ENCODE measurements at places on chromosomes 5 and 9.

DNA sequence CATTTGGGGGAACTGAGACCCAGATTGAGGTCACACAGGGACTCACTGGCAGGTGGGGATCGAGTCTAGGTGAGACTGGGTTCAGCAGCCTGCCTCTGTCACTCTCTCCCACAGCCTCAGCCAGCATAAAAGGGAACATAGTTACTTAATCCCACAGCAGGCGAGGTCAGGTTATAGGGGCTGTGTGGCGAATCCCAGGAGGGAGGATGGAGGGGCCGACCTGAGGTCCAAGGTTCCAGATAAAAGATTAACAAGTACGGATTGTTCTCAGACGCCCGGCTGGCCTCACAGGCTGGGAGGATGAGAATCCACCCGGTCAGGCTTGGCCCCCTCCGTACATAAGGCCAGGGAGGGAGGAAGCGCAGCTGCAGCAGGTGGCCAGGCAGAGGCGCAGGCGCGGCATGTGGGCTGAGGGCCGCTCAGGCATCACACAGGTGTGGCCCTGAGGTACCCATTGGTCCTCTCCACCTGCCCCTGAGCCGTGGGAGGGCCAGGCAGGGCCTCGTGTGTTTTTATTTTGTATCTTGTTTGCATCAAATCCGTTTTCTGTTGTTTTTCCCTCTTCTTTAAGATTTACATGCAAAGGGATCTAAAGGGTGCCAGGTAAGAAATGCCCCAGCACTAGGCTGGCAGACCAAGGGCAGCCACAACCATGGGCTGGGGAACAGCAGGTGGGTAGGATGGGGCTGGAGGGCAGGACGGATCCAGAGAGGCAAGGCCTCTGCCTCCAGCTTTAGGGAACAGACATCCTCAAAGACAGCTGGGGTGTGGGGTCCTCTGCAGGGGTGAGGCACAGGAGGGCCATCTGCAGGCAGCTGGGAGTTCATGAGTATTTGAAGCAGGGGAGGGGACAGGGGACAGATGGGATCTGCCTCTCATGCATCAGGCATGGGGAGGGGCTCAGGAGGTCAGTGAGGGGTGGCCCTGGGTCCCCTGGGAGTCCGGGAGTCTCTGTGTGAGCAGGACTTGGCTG, 3.6 kb downstream of the SUSD3 start:
- DNase-seq: no peak

DNA sequence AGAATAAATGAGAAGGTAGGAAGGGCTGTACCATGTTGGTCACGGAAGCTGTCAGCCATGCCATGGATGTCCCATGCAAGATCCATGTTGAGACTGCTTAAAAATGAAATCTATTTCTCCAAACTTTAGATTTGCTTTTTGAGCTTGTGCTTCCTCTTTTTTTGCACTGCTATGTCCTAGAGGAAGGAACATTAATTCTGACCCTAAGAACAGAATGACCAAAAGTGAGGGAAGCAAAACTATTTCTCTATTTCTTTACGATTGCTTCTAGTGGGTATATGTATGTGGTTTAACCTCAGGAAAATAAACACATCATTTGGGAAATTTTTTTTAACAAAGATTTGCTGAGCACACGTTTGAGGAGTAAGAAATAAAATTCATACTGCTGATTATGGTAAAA, 84.6 kb downstream of the USP20 start:
- no peak for DNase-seq

DNA sequence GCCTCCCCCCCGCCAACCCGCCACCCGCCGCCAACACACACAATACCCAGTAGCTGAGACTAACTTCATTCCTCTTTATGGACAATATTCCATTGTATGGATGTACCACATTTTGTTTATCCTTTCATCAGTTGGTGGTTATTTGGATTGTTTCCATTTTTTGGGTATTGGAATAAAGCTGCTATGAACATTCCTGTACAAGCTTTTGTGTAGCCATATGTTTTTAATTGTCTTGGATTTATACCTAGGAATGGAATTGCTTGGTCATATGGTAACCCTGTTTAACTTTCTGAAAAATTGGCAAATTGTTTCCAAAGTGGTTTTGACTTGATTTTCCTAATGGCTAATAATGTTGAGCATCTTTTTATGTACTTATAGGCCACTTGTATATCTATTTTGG, 4.9 kb upstream of the UBTD2 start:
- no peak for DNase-seq

DNA sequence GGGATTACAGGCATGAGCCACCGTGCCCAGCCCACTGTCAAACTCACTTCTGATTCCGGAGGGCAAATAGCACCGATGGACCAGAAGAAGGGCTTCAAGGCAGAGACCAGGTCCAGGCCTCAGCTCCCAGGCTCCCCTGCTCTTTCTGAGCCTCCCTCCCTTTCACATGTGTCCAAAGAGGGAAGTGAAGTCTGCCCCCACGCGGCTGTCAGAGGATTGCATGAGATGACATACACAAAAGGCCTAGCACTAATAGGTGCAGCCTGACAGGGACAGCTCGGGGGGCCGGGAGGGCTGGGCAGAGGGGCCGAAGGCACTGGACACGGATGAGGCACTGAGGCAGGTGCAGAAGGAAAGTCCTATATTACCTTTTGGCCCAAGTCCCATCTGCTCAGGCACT, 16.1 kb downstream of the FBP1 start:
- no peak for DNase-seq

DNA sequence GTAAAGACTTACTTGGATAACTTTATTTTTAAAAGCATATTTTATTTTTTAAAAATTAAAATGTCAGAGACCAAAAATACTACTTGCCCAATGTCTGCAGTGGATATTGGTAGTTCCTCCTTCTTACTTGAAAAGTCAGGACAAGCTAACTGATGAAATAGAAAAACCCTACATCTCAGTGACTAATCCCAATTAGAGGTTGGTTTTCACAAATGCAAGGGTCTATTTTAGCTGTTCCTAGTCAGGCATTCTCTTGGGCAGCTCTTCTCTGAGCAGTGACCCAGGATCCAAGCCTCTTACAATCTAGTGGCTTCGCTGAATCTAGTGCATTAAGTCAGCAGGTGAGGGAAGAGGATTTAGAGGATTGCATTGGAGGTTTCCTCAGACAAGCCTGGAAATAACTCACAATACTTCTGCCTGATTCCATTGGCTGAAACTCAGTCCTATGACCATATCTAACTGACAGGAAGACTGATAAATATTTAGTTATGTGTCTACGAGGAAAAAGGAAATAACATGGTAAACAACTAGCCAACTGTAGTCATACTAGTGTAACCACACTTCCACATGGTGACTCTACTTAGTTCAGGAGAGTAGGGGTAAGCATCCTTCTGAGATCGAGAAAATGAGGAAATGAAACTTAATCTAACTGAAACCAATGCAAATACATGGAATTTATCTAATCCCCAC, 34.2 kb upstream of the MIER3 start:
- no peak for DNase-seq

DNA sequence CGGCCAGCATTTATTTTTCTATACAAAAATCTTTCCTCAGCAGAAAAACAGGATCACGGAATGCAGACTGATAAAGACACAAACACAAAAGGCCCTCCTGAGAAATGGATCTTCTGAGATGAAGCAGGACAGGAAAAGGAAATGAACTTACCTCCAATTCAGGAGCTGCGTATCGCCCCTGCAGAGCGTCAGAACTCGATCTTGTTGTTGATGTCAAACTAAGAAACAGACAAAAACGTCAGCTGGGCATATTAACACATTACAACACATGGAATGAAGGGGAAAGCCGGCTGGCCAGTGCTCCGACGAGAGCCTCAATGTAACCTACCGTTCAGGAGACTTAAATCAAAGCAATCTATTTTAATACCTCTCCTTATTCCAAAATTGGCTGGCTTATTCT, 105.1 kb downstream of the SERINC5 start:
- DNase-seq: no peak

DNA sequence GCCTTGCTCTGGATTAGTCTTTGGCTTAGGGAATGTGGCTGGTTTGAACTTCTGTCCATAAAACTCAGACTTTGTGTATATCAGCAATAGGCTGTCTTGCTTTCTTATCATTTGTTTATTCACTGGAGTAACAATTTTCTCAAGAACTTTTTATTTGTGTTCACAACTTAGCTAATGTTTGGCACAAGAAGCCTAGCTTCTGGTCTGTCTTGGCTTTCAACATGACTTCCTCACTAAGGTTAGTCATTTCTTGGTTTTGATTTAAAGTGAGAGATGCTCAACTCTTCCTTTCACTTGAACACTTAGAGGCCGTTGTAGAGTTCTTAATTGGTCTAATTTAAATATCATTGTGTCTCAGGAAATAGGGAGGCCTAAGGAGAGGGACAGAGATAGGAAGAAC, 4.9 kb downstream of the FBXO38 start:
- no peak for DNase-seq

DNA sequence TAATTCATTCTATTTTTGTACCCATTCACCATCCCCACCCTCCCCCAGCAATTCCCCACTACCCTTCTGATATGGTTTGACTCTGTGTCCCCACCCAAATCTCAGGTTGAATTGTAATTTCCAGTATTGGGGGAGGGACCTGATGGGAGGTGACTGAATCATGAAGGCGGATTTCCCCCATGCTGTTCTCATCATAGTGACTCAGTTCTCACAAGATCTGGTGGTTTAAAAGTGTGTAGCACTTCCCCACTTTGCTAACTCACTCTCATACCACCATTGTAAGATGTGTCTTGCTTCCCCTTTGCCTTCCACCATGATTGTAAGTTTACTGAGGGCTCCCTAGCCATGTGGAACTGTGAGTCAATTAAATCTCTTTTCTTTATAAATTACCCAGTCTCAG, 25.9 kb upstream of the TESK1 start:
- DNase-seq: no peak

- DNase-seq: no peak
Observed at GRCh38 chr5:58075907-58076306, 384.0 kb downstream of the PLK2 start.

GRCh38 chr9:136401173-136401922, 1.4 kb upstream of the SNAPC4 start:
- DNase-seq: no peak

DNA sequence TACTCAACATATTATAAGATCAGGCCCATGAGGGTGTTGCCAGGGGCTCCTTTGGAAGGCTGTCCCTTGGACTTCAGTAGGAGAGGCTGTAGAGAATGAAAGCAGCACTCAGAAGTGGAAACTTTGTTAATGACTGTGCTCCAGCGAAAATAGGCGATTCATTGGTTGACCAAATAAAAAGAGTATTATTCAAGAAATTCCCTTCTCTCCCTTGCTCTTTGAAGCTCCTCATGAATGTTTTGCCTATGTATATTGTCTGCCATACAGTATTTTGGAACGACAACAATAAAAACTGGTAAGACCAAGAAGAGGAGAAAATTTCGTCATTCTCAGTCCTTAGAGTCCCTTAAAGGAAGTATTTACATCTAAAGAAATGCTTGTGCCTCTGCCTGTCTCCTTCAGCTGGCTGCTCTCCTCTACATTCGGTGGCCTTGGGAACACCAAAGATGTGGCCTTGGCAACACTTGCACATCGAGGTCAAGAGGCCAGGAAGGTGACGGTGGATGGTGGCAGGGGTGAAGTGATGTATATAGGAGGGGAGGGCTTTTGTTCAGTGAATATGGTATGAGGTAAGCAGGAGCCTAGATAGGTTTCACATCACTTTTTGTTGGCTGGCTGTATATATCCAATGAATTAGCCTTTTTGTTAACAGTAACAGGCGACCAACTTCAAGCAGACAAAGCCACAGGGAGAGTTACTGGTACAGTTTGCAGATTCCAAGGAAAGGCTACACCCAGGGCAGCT, 95.0 kb upstream of the ACTBL2 start:
- DNase-seq: no peak

GRCh38 chr5:58107704-58108103, 352.2 kb downstream of the PLK2 start:
- no peak for DNase-seq

DNA sequence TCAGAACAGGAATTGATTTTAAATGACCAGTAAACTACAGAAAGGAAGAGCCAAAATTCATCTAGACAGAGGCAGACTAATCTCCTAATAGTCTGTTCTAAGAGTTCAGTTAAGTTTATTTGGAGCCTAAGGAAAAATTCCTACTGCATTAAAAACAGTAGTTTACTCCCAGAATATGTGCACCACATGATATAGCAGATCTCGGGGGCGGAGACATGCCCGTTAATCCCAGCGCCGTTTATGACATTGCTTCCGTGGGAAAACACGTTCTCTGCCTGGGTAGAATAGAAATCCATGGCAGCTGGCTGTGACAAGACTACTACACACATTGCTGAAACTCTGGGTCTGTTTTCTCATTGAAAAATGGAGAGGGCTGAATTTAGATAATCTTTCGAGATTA, 11.4 kb downstream of the HABP4 start:
- no peak for DNase-seq

GRCh38 chr9:33903157-33903780, 86.3 kb downstream of the UBE2R2 start:
- no peak for DNase-seq

DNA sequence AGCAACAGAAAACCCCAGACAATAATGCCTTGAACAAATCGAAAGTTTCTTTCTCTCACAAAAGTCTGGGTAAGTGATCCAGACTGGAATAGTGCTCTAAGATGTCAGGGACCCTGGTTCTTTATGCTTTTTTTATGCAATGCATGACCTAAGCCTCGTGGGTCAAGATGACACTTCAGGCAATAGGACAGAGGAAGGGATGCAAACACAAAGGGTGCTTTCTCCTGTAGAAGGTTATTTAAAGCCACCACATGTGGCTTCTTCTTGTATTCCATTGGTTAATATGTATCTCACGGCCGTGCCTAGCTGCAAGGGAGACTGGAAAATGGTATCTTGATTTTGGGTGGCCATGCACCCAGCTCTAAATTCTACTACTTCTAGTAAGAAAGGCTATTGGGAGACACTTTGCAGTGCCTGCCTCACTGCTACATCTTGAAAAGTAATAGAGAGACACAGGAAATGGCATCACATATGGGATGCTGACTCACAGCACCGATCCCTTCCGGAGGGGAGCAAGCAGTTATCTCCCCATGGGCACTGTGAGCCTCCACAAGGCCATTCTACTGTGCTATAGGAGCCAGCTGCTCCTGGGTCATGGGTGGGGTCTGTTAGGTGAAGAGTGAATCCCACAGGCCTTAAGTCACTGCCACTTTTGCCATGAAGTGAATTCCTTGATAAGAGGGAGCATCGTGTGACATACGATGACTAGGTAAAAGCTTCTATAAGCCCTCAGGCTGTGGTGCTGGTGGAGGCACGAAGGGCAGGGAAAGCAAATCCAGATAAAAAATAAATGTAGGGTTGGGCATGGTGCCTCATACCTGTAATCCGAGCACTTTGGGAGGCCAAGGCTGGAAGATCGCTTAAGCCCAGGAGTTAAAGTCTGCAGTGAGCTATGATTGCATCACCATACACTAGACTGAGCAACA, 32.5 kb upstream of the RAB14 start:
- DNase-seq: no peak

DNA sequence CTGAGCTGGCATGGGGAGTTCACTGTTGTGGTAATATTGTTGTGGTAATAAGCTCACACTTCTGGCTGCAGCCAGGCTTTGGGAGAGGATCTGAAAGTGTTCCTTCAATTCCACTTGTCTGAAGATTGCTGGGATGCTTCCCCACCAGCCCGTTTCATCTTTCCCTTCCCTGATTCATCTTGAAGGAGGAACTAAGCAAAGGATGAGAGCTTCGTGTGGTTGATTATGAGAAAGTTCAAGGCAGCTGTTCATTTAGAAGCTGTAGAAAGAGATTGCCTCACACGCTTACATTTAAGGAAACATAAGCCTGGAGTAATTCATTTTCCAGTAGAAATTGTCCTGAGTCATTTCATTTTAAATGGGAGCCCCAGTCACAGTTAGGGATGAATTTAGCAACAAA, 122.4 kb upstream of the GAS1 start:
- no peak for DNase-seq
